ENCODE measurements at places on chromosomes 11 and 22. TPM values are rescaled to one million over a fixed set of nuclear protein-coding genes. Genes with fewer than 3 reads are reported as not detected.

GRCh38 chr11:36015799-36016198, 71.9 kb downstream of the LDLRAD3 start:
- no peak overlapping the region for H3K4me3 ChIP-seq
- DNase-seq, result peak; percentile 51
- no peak overlapping the region for H3K27ac ChIP-seq

DNA sequence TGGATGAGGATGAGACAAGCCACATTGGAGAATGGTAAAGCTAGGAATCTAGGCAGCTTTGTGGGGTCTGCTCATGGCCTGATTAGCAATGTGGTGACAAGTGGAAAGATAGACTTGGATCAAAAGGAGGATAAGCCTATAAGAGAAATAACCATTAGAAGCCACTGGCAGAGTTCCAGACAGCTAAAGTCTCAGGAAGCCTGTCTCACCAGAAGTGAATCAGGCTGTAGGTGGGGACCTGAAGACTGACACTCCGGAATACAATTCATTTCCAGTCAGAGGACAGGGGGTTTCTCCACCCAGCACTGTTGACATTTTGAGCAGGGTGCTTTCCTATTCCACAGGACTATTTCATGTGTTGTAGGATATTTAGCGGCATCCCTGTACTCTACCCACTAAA, 129.7 kb downstream of the ARHGAP42 start:
- H3K4me3 ChIP-seq, result no peak overlapping the region
- DNase-seq, result no peak
- H3K27me3 ChIP-seq, result no peaks in the 10 kb centered on the region
- H3K27ac ChIP-seq, result no peak overlapping the region

DNA sequence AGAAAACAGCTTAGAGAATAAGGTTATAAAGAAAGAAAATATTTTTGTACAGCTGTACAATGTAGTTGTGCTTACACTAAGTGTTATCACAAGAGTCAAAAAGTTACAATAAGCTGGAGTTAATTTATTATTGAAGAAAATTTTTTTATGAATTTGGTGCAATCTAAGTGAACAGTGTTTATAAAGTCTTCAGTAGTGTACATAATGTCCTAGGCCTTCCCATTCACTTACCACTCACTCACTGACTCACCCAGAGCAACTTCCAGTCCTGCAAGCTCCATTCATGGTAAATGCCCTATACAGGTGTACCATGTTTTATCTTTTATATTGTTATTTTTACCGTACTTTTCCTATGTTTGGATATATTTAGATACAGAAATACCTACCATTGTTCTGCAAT, 34.7 kb downstream of the GDPD4 start:
- H3K27ac ChIP-seq, result no peak overlapping the region
- DNase-seq, result no peak
- no peaks in the 10 kb centered on the region for H3K36me3 ChIP-seq
- no peaks in the 10 kb centered on the region for H3K4me1 ChIP-seq
- no peaks in the 10 kb centered on the region for H3K27me3 ChIP-seq
- no peak overlapping the region for H3K4me3 ChIP-seq

GRCh38 chr22:31496735-31497146, 405 bp downstream of the SFI1 start:
- H3K27me3 ChIP-seq, result no peaks in the 10 kb centered on the region
- peak; percentile 35 for DNase-seq
- H3K27ac ChIP-seq, result peak overlapping the region; percentile 73
- H3K36me3 ChIP-seq, result no peaks in the 10 kb centered on the region
- peak overlapping the region; percentile 74 for H3K4me3 ChIP-seq

DNA sequence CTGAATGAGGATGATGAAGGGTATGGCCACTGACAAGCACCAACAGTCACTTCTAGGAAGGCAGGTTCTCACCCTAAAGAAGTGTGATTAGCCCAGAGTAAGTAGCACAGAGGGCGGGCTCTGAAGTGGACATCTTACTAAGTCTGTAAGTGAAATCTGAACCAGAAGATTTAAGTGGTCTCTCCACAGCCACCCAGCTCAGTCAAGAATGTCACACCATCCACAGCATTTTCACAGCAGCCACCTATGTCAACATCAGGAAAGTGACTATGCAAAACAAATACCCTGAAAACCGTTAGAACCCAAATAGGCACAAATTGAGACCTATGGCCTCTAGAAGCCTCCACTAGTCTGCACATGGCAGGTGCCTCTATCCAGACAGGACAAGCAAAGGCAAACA, 23.0 kb upstream of the STK33 start:
- H3K36me3 ChIP-seq, result peaks cover 4% of the 10 kb centered on the region
- H3K4me3 ChIP-seq, result no peak overlapping the region
- no peak overlapping the region for H3K27ac ChIP-seq
- peaks cover 9% of the 10 kb centered on the region for H3K4me1 ChIP-seq

GRCh38 chr22:22789233-22789921, 98.2 kb upstream of the IGLL5 start:
- H3K4me3 ChIP-seq, result no peak overlapping the region
- H3K36me3 ChIP-seq, result no peaks in the 10 kb centered on the region
- H3K27ac ChIP-seq, result no peak overlapping the region
- H3K4me1 ChIP-seq, result no peaks in the 10 kb centered on the region

DNA sequence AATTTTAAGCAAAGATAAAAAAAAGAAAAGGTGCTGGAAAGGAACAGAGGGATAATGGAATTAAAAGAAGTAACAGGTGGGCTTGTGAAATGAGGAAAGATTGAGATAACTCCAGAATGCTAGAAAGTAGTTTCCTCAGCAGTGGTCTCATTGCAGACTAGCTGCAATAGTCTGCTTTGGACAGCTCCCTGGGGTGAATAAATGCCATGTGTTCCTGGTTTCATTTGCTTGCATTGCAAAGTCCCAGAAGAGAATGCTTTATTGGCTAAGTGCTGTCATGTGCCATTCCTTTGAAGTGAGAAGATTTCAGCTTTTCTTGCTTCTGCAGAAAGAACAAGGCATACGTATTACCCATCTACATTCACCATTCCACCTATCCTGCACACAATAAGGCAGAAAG, 478.8 kb upstream of the RAG2 start:
- no peak overlapping the region for H3K4me3 ChIP-seq
- H3K36me3 ChIP-seq, result no peaks in the 10 kb centered on the region
- no peak overlapping the region for H3K27ac ChIP-seq
- no peaks in the 10 kb centered on the region for H3K4me1 ChIP-seq

Gene GPR83
- total RNA-seq, result 0.18 TPM

Gene CST6
- total RNA-seq, result not detected

Measured in heart left ventricle (tissue), 16 donors.